Activated naive CD4-positive, alpha-beta T cell treated with anti-CD3 and anti-CD28 coated beads, Interleukin-2, amount 50 U/mL, for 16 hours (primary cell): ENCODE measurements at places on chromosomes 11 and 22.

- DNase-seq: no peak
Observed at GRCh38 chr22:36569999-36570398, 41.0 kb upstream of the EIF3D start.

- DNase-seq: no peak
Observed at GRCh38 chr11:75497788-75498409, 27.8 kb downstream of the GDPD5 start.

DNA sequence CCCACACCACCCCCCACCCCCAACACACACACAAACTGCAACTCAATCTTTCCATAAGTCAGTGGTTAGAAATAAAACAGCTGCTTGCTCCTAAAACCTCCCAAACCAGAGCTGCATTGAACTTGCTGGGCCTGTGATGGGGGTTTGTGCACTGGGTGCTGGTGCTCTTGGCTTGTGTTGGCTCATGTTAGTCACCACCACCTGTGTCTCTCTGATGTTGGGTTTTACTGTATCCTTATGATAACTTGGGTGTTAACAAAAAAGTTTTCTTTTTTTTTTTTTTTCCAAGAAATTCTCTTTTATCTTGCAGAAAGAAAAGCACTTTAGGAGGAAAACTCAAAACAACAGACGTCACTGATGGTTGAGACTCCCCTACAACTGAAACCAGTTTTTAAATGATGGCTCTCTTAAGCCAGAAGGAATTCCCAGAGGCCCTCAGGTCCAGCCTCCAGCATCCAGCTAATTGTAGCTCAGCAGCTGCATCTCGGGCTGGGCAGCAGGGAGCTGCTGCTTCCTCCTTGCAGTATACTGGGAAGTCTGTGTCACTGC lies 79.9 kb upstream of the DRD2 start:
- no peak for DNase-seq

GRCh38 chr11:34049028-34049427 lies 2.5 kb upstream of the CAPRIN1 start:
- no peak for DNase-seq

DNA sequence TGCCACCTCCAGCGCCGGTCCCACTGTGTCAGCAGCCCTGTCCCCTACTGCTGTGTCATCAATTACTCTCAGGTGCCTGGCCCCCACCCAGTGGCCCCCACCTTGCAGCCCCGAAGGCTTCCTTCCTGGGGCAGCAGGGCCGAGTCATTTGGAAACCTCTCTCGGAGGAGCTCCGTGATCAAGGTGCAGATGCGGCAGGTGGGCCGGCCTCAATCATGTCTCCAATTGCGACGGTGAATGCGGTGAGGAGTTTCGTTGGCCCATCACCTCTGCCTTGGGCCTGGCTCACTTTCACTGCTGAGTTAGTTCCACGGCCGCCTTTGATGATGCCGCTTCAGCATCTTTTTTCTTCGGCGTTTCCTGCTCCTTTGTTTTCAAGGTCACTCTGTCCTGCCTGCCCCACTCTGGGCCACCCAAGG lies 11.3 kb upstream of the CXCR5 start:
- peak; percentile 32 for DNase-seq

- no peak for DNase-seq
Observed at GRCh38 chr11:68542617-68543016, 82.1 kb downstream of the PPP6R3 start.
